ELF-1 (cell line): ENCODE measurements at places on chromosomes 16 and 17.

DNA sequence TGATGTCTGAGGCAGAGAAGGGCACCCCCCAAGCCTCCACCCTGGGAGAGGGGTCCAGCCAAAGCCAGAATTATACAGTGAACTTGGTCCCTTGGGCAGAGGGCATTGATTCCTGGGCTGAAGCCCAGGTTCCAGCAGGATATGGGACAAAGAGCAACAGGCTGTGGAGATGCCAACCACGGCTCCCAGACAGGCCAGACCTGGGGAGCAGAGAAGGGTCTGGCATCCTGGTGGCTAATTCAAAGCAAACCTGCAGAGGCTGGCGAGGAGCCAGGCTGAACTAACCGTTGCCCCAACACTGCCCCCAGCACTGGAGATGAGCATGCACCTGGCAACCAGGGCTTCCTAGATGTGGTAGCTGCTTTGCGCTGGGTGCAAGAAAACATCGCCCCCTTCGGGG is 3.0 kb downstream of the CES3 start:
- no peak for DNase-seq

GRCh38 chr17:18004345-18004744 is 31.7 kb downstream of the DRC3 start:
- DNase-seq, result no peak

- no peak for DNase-seq
Observed at GRCh38 chr17:34408439-34408838, 45.4 kb upstream of the CCL1 start.

- DNase-seq, result no peak
Observed at GRCh38 chr17:66098040-66098439, 93.9 kb downstream of the CEP112 start.

- DNase-seq, result no peak
Observed at GRCh38 chr16:17204206-17204605, 266.6 kb downstream of the XYLT1 start.

GRCh38 chr17:27576477-27577083 is 54.4 kb upstream of the LGALS9 start:
- no peak for DNase-seq

GRCh38 chr16:58488531-58488930 is 11.4 kb upstream of the NDRG4 start:
- peak; percentile 26 for DNase-seq

DNA sequence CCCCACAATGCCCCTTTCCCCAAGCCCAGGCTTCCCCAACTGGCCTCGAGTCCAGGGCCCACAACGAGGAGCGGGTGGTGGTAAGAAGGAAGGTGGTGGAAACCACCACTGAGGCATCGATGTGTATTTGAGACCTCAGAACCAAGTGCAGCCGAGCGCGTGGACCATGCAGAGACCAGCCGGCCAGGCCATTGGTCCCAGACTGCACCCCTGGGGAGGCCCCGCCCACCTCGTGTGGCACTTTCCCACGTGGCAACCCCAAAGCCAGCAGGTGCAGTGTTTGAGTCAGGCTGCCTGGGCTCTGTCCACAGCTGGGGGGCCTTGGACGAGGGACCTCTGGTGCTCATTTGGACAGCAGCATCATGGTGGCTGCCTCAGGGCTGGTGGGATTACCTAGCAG is 28.1 kb upstream of the BAHCC1 start:
- no peak for DNase-seq

DNA sequence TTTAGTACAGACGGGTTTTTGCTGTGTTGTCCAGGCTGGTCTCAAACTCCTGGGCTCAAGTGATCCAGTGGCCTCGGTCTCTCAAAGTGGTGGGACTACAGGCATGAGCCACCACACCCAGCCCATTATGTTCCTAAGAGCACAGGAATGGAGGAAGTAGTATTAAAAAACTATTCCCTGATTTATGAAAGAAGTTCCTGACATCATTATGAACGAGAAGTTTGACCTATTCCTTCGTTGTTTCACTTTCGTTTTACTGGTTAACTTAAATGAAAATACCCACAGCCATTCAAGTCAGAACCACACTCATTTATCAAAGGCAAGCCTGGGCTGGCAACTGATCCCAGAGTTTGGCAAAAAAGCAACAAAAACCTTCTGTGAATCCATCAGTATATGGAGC is 13.5 kb upstream of the CBX4 start:
- no peak for DNase-seq

GRCh38 chr17:56822725-56823124 is 11.0 kb downstream of the C17orf67 start:
- no peak for DNase-seq

- DNase-seq, result no peak
Observed at GRCh38 chr17:31428512-31428911, 37.0 kb downstream of the RAB11FIP4 start.

DNA sequence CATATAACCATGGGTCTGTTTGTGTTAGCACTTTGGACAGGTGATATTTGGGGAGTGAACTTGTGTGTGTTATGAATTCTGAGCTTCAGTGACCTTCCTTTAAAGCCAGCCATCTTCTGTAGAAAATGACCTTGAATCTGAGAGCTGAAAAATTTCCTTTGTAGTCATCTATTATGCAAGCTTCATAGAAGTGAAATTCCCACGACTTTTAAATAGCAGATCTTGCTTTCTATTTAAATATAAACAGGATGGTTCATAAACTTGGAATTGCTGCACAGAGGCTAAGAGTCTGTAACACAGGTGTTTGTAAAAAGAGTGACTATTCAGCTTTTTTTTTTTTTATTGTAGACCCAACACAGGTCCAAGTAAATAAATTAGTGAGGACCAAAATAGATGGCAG is 85.5 kb downstream of the MARCHF10 start:
- DNase-seq, result no peak

GRCh38 chr16:48497932-48498768 is 111.8 kb downstream of the N4BP1 start:
- no peak for DNase-seq
